ENCODE measurements at places on chromosomes 6 and 20.

- H3K4me3 ChIP-seq, result no peak overlapping the region
- H3K27ac ChIP-seq, result no peak overlapping the region
- DNase-seq, result no peak
These were observed 661.4 kb downstream of the EPHA7 start for GRCh38 chr6:92757925-92758324.

GRCh38 chr6:162467679-162468078 lies 259.9 kb downstream of the PRKN start:
- DNase-seq, result no peak
- no peaks in the 10 kb centered on the region for H3K4me1 ChIP-seq
- H3K36me3 ChIP-seq, result no peaks in the 10 kb centered on the region
- H3K27ac ChIP-seq, result no peak overlapping the region

- no peak overlapping the region for H3K4me3 ChIP-seq
- no peaks in the 10 kb centered on the region for H3K4me1 ChIP-seq
- no peak overlapping the region for H3K27ac ChIP-seq
- H3K36me3 ChIP-seq, result no peaks in the 10 kb centered on the region
- no peaks in the 10 kb centered on the region for H3K27me3 ChIP-seq
These were observed 359.2 kb downstream of the CDKAL1 start for GRCh38 chr6:20893412-20893811.

- no peak for DNase-seq
- no peaks in the 10 kb centered on the region for H3K27me3 ChIP-seq
- no peak overlapping the region for H3K27ac ChIP-seq
These were observed 31.2 kb downstream of the CYP21A2 start for GRCh38 chr6:32069460-32069859.

GRCh38 chr6:71205336-71205956 lies 83.2 kb upstream of the OGFRL1 start:
- H3K4me1 ChIP-seq, result no peaks in the 10 kb centered on the region
- H3K36me3 ChIP-seq, result no peaks in the 10 kb centered on the region
- DNase-seq, result no peak
- no peak overlapping the region for H3K4me3 ChIP-seq

DNA sequence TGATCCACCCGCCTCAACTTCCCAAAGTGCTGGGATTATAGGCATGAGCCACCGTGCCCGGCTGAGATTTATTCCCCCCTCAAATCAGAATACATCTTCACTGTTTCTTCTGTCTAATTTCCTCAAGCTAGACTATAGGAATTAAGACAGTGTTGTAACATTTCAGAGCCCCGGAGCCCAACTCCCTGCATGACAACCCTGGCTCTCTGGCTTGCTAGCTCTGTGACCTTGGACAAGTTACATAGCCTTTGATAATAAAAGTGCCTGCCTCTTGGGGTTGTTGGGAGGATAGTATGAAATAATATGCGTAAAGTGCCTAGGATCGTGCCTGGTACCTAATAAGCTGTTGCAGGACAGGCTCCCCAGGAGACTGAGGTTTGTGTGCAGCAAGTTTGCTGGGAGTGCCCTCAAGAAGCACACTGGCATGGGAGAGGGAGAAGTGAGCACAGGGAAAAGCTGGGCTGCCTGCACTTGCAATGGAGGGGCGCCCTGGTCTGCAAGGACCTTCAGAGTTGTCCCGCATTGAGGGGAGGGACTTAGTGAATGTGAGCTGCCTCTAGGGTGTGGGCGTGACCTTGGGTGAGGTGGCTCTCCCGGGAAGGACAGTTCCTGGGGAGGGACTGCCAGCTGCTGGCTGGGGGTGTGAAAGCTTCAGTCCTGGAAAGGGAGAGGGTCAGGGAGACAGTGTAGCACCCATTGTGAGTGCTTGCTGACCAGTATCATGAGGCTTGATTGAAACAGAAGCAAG lies 43.4 kb downstream of the TAF8 start:
- no peak overlapping the region for H3K4me3 ChIP-seq
- no peaks in the 10 kb centered on the region for H3K36me3 ChIP-seq

GRCh38 chr6:141028791-141029280 lies 1103.9 kb upstream of the GJE1 start:
- H3K4me1 ChIP-seq, result no peaks in the 10 kb centered on the region
- H3K4me3 ChIP-seq, result no peak overlapping the region
- no peak for DNase-seq
- H3K27ac ChIP-seq, result no peak overlapping the region

- DNase-seq, result peak; percentile 91
- no peak overlapping the region for H3K27ac ChIP-seq
- no peaks in the 10 kb centered on the region for H3K36me3 ChIP-seq
- H3K4me3 ChIP-seq, result peak overlapping the region; percentile 94
These were observed 23.2 kb downstream of the ZNF311 start for GRCh38 chr6:28981833-28982475.

DNA sequence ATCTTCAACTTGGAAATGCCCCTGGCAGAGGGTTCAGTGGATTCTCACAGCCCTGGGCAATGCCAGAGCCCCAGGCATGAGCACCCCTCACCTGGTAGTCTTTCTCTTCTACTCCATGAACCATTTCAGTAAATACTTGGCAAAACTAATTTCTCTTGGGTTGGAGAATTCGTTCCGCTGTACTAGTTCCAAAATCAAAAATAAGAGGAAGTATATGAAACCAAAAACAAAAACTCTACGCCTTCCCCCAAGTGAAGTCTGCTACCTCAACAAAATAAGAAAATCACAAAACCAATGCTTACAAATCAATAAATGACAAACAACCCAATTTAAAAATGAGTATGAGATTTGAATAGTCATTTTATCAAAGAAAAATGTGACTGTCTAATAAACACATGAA lies 12.6 kb downstream of the GFOD1 start:
- no peaks in the 10 kb centered on the region for H3K27me3 ChIP-seq
- DNase-seq, result peak; percentile 43
- H3K4me3 ChIP-seq, result peak overlapping the region; percentile 6
- H3K36me3 ChIP-seq, result no peaks in the 10 kb centered on the region

GRCh38 chr6:43013097-43013842 lies 476 bp downstream of the MEA1 start:
- DNase-seq, result no peak
- H3K4me1 ChIP-seq, result peaks cover 20% of the 10 kb centered on the region
- no peaks in the 10 kb centered on the region for H3K27me3 ChIP-seq
- peak overlapping the region; percentile 69 for H3K27ac ChIP-seq
- peak overlapping the region; percentile 79 for H3K4me3 ChIP-seq
- peaks cover under 1% of the 10 kb centered on the region for H3K36me3 ChIP-seq

DNA sequence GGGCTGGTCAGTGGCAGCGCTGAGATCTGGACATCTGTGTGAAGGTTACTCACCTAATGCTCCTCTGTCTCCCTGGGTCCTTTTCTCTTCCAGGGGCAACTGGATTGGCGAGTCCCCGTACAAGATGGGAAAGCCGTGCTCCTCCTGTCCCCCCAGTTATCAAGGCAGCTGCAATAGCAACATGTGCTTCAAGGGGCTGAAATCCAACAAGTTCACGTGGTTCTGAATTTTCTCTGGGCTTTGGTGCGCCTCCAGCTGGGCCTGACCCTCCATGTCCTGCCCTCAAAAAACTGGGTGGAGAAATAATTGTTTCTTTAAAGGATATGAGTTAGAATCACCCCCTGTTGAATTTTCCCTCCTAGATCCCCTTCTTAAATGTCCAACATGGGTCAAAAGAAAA lies 4.9 kb upstream of the HNF4A start:
- no peaks in the 10 kb centered on the region for H3K4me1 ChIP-seq
- H3K4me3 ChIP-seq, result no peak overlapping the region
- no peaks in the 10 kb centered on the region for H3K27me3 ChIP-seq
- H3K27ac ChIP-seq, result no peak overlapping the region
- no peak for DNase-seq
- no peaks in the 10 kb centered on the region for H3K36me3 ChIP-seq

DNA sequence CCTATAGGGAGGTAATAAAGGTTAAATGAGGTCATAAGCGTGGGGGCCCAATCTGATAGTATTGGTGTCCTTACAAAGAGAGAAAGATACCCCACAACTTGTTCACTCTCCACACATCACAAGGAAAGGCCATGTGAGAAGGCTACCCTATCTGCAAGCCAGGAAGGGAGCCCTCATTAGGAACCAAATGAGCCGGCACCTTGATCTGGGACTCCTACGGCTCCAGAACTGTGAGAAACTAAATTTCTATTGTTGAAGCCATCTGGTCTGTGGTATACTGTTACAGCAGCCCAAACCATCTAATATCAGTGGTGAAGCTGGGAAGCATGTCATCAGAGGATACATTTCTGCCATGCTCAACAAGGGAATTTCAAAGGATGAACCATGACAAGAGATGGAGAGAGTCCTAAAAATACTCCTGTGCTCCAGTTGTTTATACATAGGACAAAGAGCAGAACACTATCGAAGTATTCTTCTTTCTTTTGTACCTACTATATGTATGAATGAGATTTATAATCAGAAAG lies 10.4 kb downstream of the COX7A2 start:
- no peak overlapping the region for H3K27ac ChIP-seq
- peaks cover 22% of the 10 kb centered on the region for H3K36me3 ChIP-seq
- H3K27me3 ChIP-seq, result no peaks in the 10 kb centered on the region
- no peak for DNase-seq
- no peaks in the 10 kb centered on the region for H3K4me1 ChIP-seq
- H3K4me3 ChIP-seq, result no peak overlapping the region

DNA sequence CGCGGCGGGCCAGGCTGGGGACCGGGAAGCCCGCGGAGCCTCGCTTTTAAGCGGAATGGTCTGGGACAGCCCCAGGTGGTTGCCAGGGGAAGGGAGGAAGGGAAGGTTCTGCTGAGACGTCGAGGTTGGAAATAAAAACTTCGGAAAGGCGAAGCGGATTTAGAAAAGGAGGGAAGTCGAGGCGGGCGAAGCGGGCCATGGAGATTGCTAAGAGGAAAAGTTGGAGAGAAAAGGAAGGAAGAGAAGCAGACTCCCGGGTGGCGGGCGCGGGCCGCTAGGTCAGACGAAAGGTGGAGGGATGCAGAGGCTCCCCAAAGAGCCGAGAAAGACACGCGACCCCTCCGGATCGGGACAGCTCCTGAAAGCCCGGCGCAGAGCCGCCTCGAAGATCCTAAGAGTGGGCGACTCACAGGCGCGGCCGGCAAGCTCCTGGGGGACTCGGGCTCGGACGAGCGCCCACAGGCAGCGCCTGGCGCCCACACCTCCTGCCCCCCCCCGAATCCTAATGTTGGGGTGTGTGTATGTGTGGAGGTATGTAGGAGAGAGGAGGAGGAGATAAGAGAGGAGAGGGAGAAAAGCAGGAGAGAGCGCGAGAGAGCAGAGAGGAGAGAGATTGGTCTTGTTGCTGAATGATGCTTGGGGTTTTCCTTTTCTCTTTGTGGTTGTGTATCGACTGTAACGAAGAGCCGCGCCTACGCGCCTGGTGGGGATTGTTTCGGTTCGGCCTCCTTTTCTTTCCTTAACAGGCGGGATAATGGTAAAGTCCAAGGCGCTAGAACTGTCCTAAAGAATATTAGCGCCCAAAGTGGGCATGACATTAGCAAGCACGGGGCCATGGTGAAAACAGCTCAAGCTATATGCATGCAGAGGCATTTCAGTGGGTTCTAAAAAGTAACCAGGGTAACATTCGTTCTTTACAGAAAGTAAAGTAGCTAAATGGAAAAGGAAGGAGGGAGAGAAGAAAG lies 1.5 kb downstream of the TFAP2B start:
- H3K36me3 ChIP-seq, result no peaks in the 10 kb centered on the region
- H3K4me1 ChIP-seq, result peaks cover 8% of the 10 kb centered on the region
- H3K27ac ChIP-seq, result no peak overlapping the region
- peaks cover 38% of the 10 kb centered on the region for H3K27me3 ChIP-seq
- H3K4me3 ChIP-seq, result no peak overlapping the region

DNA sequence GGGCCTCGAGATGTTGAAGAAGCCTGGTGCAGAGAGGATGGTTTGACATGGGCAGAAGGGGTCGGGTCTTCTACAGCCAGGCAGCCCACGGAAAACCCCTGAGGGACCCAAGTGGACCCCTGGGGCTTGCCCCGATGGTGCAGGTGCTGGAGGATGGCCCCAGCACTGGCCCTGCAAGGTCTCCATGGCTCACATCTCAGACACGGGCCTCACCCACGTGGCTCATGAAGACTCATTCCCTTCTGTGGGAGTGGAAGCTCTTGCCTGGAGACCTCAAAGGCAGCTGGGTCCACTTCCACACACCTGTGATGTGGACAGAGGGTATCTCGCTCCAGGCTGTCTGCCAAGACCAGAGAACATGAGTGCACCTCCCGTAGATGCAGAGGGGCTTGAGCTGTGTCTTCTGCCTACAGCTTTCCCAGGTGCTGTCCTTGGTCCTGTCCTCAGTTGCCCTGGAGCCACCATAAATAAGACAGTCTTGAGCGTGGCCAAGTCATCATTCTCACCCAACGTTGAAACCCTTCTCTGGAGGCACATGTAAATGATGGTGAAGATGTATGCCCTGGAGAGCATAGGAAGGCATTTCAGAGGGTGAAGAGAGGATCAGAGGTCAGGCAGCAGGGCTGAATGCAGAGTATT lies 108.0 kb downstream of the SYNDIG1 start:
- no peak overlapping the region for H3K4me3 ChIP-seq
- no peaks in the 10 kb centered on the region for H3K36me3 ChIP-seq
- no peak overlapping the region for H3K27ac ChIP-seq
- no peaks in the 10 kb centered on the region for H3K27me3 ChIP-seq
- DNase-seq, result no peak

DNA sequence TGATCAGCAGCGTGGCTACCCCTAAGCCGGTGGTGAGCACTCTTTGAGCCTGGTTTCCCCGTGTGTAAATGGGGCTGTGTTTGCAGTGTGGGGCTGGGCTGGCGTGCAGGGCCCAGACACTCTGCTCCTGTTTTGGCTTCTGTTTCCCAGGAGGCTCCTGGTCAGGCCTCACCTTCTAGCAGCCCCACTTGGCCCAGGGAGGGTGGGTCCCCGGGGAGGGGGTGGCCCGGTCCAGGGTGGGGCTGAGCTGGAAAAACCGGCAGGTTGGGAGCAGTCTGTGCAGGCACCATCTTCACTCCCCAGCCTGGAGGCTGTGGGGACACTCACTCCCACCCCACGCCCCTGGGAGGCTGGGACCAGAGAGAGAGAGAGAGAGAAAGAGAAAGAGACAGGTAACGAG lies 25.3 kb downstream of the CEBPB start:
- H3K27ac ChIP-seq, result no peak overlapping the region
- H3K27me3 ChIP-seq, result peaks cover 4% of the 10 kb centered on the region
- no peaks in the 10 kb centered on the region for H3K36me3 ChIP-seq
- no peaks in the 10 kb centered on the region for H3K4me1 ChIP-seq
- H3K4me3 ChIP-seq, result no peak overlapping the region

DNA sequence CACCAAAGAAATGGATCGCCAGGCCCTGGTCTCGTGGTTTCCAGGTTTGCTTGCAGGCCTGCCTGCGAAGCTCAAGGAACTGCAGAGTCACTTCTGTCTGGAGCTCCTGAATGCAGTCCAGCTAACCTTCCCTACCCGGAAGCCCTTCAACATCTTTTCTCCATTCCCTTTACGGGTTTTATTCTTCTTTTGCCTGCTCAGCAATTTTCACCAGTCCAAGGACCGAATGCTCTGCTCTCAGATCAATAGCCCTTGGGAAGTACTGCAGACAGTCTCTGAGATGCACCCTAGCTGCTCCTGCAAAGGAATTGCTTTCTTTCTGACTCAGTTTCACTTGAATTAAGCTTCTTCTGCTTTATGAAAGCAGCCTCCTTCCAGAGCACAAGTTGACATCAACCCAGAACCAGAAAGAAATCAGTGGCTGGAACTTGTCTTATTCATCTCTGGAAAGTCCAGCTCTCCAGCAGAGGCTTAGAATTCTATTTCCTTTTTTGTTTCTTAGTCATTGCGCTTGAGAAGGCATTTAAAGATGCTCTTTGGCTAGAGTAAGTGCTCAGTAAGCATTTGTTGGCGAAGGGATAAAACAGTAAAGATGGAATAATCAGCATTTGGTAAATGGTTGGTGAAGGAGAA lies 18.7 kb upstream of the YWHAB start:
- peaks cover 8% of the 10 kb centered on the region for H3K4me1 ChIP-seq
- no peak overlapping the region for H3K27ac ChIP-seq
- no peak for DNase-seq

GRCh38 chr6:132919045-132919860 lies 104.9 kb downstream of the RPS12 start:
- H3K27ac ChIP-seq, result no peak overlapping the region
- no peaks in the 10 kb centered on the region for H3K4me1 ChIP-seq
- H3K4me3 ChIP-seq, result no peak overlapping the region
- H3K27me3 ChIP-seq, result no peaks in the 10 kb centered on the region
- H3K36me3 ChIP-seq, result no peaks in the 10 kb centered on the region
